CD4-positive, alpha-beta T cell treated with Interleukin-4 for 4 hours (primary cell): ENCODE measurements at places on chromosomes 5 and 9.

DNA sequence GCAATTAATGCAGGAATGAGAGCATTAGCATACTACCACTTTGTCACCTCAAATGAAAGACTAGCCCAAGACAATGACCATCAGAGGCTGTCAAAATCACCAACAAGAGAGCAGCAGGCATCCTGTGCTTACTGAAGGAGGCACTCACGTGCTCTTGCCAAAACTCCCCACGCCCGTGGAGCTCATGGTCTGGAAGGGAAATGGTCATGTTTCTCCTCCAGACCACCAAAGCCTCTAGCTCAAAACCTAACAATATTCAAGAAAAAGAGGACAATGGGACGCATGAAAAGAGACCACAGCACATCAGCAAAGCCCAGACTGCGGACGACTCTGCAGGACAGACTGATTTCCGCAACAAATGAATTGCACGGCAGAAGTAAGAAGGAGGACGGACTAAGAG is 12.8 kb downstream of the AKNA start:
- no peak for DNase-seq

DNA sequence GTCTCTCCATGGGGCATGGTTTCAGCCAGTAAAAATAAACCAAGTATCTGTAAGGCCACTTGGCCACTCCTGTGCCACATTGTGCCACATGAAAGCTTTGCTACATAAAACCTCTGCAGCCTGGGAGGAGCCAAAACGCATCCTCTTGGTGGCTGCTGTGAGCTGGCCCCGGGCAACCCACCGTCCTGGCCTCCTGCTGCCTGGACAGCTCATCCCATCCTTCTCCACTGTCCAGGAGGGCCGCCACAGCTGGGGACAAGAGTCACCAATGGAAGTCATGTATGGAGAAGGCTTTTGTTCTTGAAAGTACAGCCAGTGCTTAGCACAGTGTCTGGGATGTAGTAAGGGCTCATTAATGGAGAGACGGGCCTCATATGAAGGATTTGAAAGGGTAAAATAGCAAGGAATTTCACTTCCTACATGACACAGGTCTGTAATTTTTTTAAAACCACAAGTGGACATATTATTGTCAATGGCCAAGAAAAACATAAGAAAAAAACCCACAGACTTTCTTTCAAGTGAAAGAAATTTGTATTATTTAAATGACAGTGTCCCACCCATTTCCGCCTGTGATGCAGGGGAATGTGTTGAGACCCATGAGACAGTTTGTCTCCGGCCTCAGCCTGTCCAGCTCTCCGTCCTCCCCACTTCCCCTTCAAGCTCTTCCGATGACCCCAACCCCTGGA is 6.6 kb downstream of the PTGES start:
- no peak for DNase-seq

DNA sequence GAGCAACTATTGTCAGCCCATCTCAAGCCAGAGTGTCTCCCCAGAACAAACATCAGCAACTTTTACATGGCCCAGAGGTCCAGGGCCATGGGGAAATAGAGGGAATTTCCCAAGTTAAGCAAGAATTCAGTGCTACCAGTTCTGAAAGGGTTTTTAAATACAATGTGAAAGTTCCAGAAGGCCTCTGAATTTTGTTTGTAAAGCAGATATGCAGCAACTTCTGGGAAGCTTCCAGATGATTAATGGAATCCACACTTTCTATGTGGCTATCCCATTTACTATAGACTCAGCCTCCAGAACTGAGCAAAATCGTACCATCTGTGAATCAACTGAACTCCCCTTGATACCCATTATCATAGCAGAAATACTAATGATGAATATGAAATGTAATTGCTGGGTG is 93.8 kb downstream of the FEM1C start:
- DNase-seq = no peak

DNA sequence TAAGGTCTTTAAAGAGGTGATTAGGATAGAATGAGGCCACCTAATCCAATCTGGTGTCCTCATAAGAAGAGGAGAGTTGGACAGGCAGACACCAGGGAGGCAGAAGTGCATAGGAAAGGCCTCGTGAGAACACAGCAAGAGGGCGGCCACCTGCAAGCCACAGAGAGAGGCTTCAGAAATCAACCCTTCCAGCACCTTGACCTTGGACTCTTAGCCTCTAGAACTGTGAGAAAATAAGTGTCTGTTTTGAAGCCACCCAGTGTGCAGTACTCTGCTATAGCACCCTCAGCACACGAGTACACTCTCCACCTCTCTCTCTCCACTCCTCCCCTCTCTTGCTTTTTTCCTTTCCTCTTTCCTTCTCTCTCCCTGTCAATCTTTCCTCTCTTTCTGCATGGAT is 26.8 kb downstream of the NIPAL4 start:
- DNase-seq = no peak

- DNase-seq = no peak
Measured at GRCh38 chr9:125561509-125562148, 145.4 kb downstream of the MAPKAP1 start.

GRCh38 chr9:129032541-129033159 is 3.8 kb upstream of the MIGA2 start:
- no peak for DNase-seq

GRCh38 chr9:4382722-4383317 is 83.0 kb upstream of the GLIS3 start:
- peak; percentile 31 for DNase-seq

- no peak for DNase-seq
Measured at GRCh38 chr5:66802941-66803340, 206.7 kb downstream of the MAST4 start.

GRCh38 chr5:59591162-59591561 is 302.4 kb downstream of the PDE4D start:
- no peak for DNase-seq

GRCh38 chr9:80561526-80561925 is 989.8 kb downstream of the TLE4 start:
- DNase-seq = no peak

DNA sequence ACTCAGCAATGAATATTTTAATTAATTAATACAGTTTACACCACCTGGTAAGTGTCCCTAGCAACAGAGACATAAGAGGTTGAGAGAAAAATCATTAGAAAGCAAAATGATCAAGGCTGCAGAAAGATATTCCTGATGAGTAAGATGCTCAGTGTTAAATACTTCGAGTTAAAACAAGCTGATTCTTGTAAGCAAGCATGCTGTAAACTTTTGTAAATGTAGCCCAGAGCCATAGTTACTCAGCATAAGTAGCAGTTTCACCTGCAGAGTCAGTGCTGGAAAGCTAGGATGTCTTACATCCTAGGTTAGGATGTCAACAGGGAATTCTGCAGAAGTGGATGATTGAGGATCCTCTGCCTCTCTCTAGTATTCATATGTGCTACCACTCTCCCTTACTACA is 4.2 kb downstream of the PRKACG start:
- DNase-seq = no peak

DNA sequence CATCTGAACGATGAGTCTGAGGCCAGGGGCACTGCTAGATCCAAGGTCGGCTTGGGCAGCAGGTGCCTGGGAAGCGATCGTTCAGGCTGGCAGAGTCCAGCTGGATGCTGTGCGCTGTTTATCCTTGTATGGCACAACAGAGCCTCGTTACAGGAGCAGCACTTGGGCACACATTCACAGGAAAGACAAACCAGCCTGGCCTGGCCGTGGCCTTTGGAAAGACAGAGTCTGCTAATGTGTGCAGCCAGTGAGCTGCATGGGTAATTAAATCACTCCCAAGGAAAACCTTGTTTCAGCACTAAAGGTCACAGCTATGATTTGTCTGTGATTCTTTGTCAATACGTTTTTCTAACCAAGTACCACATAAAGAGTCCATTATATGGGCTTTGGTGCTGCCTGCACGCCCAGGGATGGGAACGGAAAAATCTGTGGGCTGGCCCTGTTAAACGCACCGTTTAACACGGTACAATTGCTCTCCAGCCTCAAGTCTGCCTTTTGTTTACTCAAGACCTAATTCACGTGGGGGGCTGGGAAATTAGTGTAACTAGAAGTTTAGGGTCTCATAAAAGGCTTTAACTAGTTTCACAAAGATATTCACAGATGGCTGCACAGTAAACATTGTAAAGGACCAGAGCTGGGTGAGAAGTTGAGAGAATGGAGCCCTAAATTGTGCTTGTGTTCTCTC is 509.3 kb downstream of the KDM4C start:
- DNase-seq = no peak

DNA sequence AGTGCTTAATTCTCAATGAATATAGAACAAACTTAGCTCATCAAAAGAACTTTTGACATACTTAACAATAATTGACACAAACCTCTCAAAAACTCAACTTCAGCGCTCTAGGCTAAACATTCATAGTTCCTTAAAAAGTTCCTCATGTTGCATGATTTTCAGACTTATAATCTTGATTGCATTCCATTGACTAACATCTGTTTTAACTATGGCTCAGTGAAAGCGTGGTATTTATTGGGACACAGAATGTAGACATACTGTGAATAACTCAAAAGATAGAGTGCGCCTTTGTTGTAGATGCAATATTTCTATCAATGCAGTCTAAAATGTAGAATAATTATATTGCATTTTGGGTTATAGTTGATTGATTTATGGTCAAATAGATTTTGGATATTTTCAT is 227.1 kb upstream of the HAPLN1 start:
- DNase-seq = no peak
